ENCODE measurements at places on chromosomes 11 and 22.

DNA sequence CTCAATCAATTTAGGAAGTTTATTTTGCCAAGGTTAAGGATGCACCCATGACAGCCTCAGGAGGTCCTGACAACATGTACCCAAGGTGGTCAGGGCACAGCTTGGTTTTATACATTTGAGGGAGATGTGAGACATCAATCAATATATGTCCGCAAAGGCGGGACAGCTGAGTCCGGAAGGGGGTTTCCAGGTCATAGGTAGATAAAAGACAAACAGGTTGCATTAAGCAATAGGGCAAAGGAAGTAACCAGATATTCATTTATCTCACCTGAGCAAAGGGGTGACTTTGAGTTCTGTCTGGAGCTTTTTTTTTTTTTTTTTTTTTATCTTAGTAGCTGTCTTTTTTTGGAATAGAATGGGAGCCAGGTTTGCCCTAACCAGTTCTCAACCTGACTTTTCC lies 2.0 kb upstream of the TRIM34 start:
- no peak for DNase-seq

DNA sequence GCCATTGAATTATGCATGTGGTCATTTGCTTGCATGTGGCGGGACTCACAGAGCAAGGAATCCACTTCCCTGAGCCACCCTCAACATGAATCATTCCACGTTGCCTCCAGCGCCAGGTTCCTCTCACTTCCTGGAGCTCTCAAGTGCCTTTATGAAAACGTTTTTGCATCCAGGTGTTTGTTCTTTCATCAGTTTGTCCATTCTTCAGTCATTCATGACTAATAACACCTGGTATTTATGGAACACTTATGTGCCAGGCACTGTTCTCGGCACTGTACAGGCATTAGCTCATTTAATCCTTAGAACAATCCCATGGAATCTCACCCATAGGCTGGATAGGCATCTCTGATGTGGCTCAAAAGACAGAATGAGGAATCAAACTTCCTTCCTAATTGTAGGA lies 256.1 kb upstream of the SYN3 start:
- DNase-seq: no peak

DNA sequence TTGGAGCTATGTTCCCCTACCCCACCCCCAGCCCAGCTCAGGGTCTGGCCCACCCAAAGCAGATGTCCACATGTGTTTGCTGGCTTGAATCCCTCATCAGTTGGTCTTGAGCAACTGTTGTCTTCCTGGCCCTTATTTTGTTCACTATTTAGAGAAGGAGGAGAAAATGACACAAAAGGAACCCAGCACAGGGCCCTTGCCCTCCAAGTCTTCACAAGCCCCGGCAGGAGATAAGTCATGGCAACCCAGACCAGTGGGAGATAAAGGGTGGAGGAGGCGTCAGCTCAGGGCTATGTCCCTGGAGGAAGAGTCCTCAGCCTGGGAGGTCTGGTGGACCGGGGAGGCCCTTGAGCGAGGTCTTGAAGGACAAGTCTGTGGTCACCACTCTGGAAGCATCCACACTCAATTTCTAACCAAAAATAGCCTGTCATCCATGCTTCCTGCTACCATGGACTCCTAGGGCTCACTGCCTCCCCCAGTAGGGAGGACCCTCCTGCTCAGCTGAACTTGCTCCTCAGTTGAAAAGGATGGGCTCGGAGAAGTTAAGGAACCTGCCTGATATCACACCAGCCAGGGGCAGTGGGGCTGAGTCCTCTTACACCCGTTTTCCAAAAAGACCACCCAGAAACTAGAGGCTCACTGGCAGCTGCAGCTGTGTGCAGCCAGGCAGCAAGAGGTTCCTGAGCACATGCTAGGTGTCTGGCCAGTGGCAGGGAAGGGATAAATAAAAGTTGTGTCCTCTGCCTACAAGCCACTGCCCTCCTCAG lies 1.8 kb upstream of the RAB3IL1 start:
- DNase-seq: no peak

DNA sequence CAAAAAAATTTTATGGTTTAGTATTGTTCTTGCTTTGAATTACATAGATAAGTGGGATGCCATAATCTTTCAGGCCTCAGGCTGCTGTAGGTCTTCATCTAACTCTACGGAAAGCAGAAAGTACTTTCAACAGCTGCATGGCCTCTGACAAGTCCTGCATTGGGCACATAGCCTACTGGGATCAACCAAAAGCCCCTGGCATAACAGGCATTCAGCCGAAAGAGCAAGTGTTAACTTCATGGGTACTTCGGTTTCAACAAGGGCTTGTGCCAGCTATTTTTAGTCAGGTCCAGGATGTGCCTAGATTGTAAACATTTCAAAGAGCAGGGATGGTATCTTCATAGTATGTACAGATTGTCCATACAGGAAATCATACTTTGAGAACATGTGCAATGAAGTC lies 3.1 kb downstream of the SLN start:
- no peak for DNase-seq

DNA sequence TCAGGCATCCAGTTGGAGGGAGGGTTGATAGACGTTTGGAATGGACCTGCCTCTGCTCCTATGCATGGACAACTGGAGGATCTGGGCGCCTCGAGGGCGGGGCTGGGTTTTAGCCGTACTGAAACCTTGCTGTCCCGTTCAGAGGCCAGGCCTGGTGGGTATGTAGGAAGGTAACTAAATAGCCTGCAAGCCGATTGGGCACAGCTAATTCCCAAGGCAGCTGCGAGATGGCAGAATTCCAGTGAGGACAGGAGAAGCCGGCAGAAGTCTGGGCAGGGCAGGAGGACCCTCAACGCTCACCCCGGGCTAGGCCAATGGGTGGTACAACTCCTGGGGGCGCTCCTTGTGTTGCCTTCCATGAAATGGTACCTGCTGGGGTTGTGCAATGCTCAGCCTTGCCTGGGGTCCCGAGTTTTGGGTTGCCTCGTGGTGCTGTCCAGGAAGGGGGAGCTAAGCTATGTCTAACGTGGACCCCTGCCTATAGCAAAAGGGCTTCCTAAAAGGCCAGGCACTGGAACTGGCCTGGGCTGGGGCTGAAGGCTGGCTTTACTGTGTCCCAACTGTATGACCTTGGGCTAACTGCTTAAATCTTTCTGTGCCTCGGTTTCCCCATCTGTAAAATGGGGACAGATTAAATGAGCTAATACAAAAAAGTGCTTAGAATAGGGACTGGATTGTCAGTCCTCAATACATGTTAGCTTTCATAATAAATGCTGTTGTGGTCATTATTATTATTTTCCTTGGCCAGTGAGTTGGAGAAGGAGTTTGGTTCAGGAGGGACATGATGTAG lies 30.1 kb upstream of the CD82 start:
- DNase-seq: no peak

DNA sequence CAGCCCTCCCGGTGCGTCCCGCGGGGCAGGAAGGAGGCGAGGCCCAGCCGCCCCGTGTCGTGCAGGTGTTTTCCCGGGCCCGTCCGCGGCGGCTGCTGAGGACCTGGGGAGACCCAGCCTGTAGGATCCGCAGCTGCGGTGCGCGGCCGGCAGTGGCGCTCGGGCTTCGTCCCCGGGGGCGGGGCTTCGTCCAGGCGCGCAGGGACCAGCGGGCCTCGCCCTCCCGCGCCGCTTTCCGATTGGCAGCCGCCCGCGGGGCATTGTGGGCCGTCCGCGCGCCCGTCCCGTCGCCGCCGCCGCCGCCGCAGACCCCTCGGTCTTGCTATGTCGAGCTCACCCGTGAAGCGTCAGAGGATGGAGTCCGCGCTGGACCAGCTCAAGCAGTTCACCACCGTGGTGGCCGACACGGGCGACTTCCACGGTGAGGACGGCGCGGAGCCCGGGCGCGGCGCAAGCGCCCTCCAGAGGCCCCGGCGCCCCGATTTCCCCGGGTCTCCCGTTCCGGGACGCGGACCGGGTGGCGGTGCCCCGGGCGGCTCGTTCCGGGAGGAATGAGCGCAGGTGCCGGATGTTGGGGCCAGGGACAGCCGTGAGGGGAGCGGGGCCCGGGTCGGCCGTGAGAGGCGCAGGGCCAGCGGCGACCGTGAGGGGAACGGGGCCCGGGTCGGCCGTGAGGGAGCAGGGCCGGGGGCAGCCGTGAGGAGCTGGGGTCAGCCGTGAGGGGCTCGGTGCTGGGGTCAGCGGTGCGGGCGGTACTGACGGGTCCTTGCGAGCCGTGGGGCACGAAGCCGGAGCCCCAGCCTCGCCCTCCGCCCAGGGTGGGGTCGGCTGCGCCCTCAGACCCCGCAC lies at the start of gene TALDO1:
Gene TALDO1, plus strand, starts transcription at position 307 of the 849 bp plus-strand sequence. Its CDS starts 18 bp downstream, at position 325.
- DNase-seq: peak; percentile 63

GRCh38 chr11:5507933-5508305 lies 1.8 kb downstream of the UBQLN3 start:
- DNase-seq: no peak

DNA sequence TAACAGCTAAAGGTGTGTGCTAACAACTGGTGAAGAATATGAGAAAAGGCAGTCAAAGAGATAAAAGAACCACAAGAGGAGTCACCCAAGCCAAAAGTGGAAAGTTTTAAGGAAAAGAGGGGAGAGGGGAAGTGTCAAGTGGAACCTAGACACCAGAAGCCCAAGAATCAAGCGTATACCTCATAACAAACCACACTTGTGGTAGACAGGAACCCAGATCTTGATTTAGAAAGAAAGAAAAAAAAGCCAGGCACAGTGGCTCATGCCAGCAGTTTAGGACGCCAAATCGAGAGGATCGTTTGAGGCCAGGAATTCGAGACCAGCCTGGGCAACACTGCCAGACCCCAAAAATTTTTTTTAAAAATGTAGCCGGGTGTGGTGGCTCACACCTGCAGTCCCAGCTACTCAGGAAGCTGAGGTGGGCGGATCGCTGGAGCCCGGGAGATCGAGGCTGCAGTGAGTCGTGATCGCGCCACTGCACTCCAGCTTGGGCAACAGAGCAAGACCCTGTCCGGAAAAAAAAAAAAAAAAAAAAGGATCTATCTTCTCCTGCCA lies 877 bp downstream of the SLC25A17 start:
- no peak for DNase-seq
